ENCODE measurements at places on chromosomes 3 and 15.

GRCh38 chr3:125319765-125320164 lies 55.4 kb downstream of the ZNF148 start:
- DNase-seq, result no peak

- DNase-seq, result no peak
Measured at GRCh38 chr3:34381243-34381642, 582.8 kb downstream of the PDCD6IP start.

GRCh38 chr3:100401674-100402041 lies 319 bp downstream of the LNP1 start:
- peak; percentile 44 for DNase-seq

DNA sequence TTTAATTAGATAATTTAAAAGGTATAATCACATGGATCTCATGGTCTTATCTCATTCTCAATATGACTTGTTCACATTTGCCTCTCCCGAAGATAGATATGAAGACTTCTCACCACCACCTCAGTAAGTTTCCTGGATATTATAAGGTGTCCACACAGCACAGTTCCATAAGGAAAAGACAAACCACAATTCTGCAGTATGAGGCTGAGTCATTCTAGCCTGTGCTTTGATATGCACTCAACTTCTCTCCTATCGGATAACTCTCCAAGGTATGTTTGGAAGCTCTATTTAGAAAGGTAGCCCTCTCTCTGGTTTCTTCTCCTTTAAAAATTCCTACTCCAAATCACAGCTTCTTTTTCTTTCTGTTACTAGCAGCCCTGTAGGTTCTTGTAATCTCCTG lies 612.8 kb downstream of the ZPLD1 start:
- DNase-seq, result peak; percentile 21

- no peak for DNase-seq
Measured at GRCh38 chr15:81865850-81866537, 179.8 kb downstream of the MEX3B start.
